ENCODE measurements at places on chromosomes 3 and 15.

GRCh38 chr15:81351651-81352050 lies 22.4 kb downstream of the TMC3 start:
- H3K4me3 ChIP-seq, result no peak overlapping the region
- H3K36me3 ChIP-seq, result no peaks in the 10 kb centered on the region
- no peak overlapping the region for H3K27ac ChIP-seq
- H3K27me3 ChIP-seq, result peaks cover 12% of the 10 kb centered on the region
- no peak for DNase-seq
- peaks cover 6% of the 10 kb centered on the region for H3K4me1 ChIP-seq

DNA sequence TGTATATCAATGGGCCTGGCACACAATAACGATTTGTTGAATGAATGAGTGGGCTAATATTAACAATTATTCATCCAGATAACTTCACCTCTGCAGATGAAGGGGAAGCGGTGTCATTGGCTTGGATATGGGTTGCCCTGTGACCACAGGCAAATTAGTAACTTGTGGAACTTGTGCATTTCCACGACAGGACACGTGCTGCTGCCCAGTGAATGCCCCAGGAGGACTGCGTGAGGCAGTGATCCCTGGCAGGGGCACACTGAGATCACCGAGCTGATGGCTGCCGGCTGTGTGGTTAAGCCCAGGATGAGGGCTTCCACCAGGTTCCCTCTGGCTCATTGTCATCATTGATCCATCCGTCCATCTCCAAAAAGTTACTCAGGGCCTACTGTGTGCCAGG lies 84.1 kb upstream of the HACD2 start:
- no peaks in the 10 kb centered on the region for H3K4me1 ChIP-seq
- DNase-seq, result no peak
- H3K36me3 ChIP-seq, result no peaks in the 10 kb centered on the region
- H3K4me3 ChIP-seq, result no peak overlapping the region
- H3K27ac ChIP-seq, result no peak overlapping the region

GRCh38 chr3:124714223-124714853 lies 15.9 kb upstream of the UMPS start:
- H3K27me3 ChIP-seq, result peaks cover 68% of the 10 kb centered on the region
- DNase-seq, result no peak
- H3K4me3 ChIP-seq, result no peak overlapping the region
- H3K4me1 ChIP-seq, result no peaks in the 10 kb centered on the region
- H3K36me3 ChIP-seq, result peaks cover 8% of the 10 kb centered on the region
- H3K27ac ChIP-seq, result no peak overlapping the region

GRCh38 chr3:11236588-11237461 lies 35.4 kb upstream of the ATG7 start:
- peak overlapping the region; percentile 49 for H3K27ac ChIP-seq
- peaks cover 13% of the 10 kb centered on the region for H3K36me3 ChIP-seq
- peaks cover 26% of the 10 kb centered on the region for H3K4me1 ChIP-seq
- DNase-seq, result peak; percentile 82
- no peaks in the 10 kb centered on the region for H3K27me3 ChIP-seq
- H3K4me3 ChIP-seq, result no peak overlapping the region

DNA sequence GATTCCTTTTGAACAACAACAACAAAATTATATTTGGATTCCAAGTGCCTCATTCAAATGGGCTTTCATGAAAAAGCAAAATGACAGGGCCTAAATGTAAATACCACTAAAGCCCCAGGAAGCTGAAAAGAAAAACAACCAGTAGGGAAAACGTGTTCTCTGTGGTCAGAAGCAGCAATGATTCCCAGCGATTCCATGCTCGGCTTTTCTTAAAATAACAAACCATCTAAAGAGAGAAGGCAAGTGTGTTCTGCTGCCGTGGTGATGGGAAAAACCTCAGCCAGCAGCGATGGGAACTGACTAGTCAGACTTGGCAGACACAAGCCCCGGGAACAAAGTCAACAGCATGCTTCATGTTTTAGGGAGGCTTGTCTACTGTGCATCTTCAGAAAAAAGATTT lies 153.6 kb downstream of the TNIK start:
- no peaks in the 10 kb centered on the region for H3K36me3 ChIP-seq
- DNase-seq, result peak; percentile 85
- H3K27me3 ChIP-seq, result no peaks in the 10 kb centered on the region
- H3K27ac ChIP-seq, result peak overlapping the region; percentile 69
- H3K4me1 ChIP-seq, result peaks cover 26% of the 10 kb centered on the region

- DNase-seq, result no peak
- no peaks in the 10 kb centered on the region for H3K36me3 ChIP-seq
- H3K4me3 ChIP-seq, result no peak overlapping the region
Measured at GRCh38 chr3:169382309-169382708, 281.2 kb downstream of the MECOM start.

DNA sequence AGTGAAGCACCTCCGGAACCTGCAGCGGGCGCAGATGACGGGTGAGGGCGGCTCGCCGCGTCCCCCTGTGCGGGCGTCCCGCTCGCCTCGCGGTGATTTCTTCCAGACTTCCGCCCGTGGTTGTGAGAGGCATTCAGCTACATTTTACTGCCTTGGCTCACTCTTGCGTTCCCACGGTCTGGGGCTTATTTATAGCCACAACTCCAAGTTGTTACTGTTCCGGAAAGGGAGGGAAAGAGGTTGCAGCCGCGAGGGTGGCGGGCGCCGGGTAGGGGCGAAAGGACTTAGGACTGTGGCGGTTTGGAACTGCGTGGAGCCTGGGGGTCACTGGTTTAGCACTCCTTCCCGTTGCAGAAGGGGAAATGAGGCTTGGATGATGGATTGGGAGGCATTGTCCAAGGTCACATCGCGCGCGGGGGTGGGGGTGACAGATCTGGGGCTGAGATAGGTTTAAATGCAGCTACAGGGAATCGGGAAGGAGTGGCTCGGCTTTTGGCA lies 1.1 kb downstream of the HES1 start:
- DNase-seq, result peak; percentile 72
- peaks cover 36% of the 10 kb centered on the region for H3K36me3 ChIP-seq
- H3K4me3 ChIP-seq, result peak overlapping the region; percentile 97

Measured in MCF 10A (cell line).